ENCODE measurements at places on chromosomes 1 and 21. TPM values are rescaled to one million over a fixed set of nuclear protein-coding genes. Genes with fewer than 3 reads are reported as not detected.

- no peak for DNase-seq
- no peaks in the 10 kb centered on the region for H3K27me3 ChIP-seq
- no peaks in the 10 kb centered on the region for H3K4me1 ChIP-seq
- no peaks in the 10 kb centered on the region for H3K36me3 ChIP-seq
Measured at GRCh38 chr1:55724551-55725325, 509.6 kb upstream of the USP24 start.

Gene AQP10
- total RNA-seq = not detected

DNA sequence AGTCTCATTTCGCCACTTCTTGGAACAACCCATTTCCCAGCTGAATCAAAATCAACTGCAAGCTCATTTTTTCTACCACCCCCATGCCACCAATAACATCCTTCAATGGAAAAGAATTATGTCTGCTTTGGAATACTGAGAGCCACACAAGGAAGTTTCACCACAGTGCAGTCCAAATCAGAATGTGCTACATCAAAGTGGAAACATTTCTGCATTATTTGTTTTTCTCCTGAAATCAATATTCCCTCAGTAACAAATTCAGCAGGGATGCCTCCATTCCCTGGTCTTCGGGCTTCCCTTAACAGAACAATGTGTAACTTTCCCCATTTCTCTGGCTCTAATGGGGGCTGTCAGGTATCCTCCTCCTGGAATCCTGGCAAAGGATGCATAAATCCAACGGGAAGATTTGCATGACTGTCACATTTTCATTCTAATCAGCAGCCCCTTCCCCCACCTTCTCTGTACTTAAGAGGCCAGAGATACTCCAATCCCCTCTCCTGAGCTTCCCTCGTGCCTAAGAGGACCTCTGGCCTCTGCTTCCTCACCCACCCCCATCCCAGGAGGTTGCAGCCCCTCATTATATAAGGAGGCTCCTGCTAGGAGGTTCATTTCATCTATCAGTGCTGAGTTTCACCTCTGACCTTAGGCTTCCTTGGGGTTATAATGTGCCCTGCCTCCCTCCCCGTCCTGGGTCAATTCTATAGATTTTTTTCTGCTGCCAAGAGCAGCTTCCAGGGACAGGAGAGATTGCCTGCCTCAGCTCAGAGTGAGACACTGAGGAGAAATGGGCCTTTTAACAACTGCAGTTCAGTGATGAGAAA is 201.1 kb downstream of the OMA1 start:
- no peak overlapping the region for H3K4me3 ChIP-seq
- H3K27ac ChIP-seq = no peak overlapping the region
- H3K27me3 ChIP-seq = no peaks in the 10 kb centered on the region
- no peaks in the 10 kb centered on the region for H3K4me1 ChIP-seq
- no peak for DNase-seq

DNA sequence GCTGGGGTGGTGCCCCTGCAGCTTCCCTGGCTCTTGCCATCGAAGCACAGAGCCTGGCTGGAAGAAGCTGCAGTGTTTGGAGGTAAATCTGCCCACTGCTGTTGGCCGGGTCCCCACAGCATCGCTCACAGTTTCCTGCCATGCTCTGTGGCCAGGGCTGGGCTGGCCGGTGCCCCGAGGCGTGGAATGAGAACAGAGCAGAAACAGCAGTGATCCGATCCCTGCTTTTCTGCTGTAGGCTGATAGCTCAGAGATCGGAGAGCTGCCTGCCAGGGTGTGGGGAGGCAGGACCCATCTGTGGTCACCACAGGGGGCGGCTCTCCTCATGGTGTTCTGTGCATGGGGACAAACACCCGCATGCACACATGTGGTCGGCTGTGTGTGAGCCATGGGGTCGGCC is 11.5 kb downstream of the SLC45A1 start:
- no peaks in the 10 kb centered on the region for H3K4me1 ChIP-seq
- no peak for DNase-seq
- no peaks in the 10 kb centered on the region for H3K36me3 ChIP-seq
- no peaks in the 10 kb centered on the region for H3K27me3 ChIP-seq
- H3K27ac ChIP-seq = no peak overlapping the region

DNA sequence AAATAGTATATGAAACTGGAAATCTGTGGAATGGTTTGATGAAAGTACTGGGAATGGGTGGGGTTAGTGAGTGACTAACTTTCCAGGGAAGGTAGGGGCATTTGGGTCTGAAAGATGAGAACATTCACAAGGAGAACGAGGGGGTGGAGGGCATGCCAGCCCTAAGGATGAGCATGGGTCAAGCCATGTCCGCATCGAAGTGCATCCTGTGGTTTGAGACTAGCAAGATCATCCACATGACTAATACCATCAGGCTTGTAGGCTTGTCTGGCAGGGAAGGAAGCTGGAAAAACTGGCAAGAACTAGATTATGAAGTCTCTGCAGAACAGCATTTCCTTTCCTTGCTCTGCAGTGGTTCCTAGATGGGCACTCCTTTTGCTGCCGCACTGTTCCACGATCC is 70.4 kb upstream of the UBE2U start:
- no peak for DNase-seq
- H3K36me3 ChIP-seq = no peaks in the 10 kb centered on the region
- H3K27ac ChIP-seq = no peak overlapping the region

GRCh38 chr1:188426561-188426960 is 1597.8 kb downstream of the PLA2G4A start:
- no peak for DNase-seq
- no peak overlapping the region for H3K27ac ChIP-seq
- H3K4me1 ChIP-seq = no peaks in the 10 kb centered on the region
- H3K4me3 ChIP-seq = no peak overlapping the region
- H3K36me3 ChIP-seq = no peaks in the 10 kb centered on the region

DNA sequence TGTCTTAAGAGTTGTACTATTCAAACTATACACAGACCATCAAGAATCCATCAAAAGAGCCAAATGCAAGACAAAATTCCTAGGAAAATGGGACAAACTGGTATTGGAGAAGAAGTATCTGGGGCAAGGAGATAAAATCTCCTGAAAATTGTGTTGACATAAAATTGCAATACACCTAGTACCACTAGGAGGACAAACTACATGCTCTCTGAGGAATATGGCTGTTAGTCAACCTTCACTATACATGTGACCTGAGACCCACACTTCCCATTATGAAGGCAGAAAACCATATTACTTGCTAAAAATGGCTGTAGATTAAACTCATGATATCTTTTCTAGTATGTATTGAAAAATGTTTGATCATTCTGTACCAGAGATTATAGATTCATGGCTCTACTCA is 30.0 kb downstream of the IRF2BP2 start:
- H3K4me1 ChIP-seq = peaks cover 20% of the 10 kb centered on the region
- peaks cover 4% of the 10 kb centered on the region for H3K36me3 ChIP-seq
- DNase-seq = no peak
- H3K27ac ChIP-seq = no peak overlapping the region
- peaks cover 2% of the 10 kb centered on the region for H3K27me3 ChIP-seq

GRCh38 chr1:7420470-7421100 is 350.5 kb upstream of the VAMP3 start:
- no peak for DNase-seq
- no peaks in the 10 kb centered on the region for H3K36me3 ChIP-seq
- H3K4me3 ChIP-seq = no peak overlapping the region
- H3K4me1 ChIP-seq = no peaks in the 10 kb centered on the region

Gene PDE4B
- total RNA-seq = 24.3 TPM

Gene CFAP107
- total RNA-seq = not detected

DNA sequence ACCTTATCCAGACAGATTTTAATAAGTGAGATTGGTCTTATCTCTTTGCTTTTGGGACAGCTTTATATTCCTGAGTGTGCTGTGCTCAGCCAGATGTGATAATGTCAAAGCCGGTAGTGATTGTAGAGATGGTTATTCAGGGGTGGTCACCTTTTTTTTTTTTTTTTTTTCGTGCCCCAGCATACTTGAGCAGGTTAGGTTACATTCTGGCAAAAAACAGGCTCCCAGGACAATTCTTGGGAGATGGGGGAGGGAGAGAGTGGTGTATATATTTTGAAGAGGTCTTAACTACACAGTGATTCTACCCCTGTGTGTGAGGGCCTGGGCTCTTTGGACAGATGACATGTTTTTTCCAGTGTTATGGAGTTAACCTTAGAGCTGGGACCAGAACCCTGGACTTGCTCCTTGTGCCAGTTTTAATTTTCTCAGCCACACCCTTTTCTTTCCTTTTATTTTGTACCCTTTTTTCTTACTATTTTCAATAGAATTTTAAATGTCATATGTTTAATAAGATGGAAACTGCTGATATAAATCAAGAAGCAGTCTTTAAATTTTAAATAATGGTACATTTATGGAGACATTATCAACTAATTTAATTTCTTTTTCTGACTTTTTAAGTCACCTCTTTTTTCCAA is 88.4 kb downstream of the DYRK1A start:
- H3K4me1 ChIP-seq = peaks cover 67% of the 10 kb centered on the region
- DNase-seq = no peak
- no peak overlapping the region for H3K27ac ChIP-seq
- H3K36me3 ChIP-seq = peaks cover 13% of the 10 kb centered on the region
- no peaks in the 10 kb centered on the region for H3K27me3 ChIP-seq

- no peak overlapping the region for H3K4me3 ChIP-seq
- no peaks in the 10 kb centered on the region for H3K27me3 ChIP-seq
- H3K36me3 ChIP-seq = peaks cover 10% of the 10 kb centered on the region
Measured at GRCh38 chr21:31728952-31729351, 3.0 kb downstream of the SCAF4 start.

Gene PTGS2
- 0.71 TPM for total RNA-seq

- peaks cover 1% of the 10 kb centered on the region for H3K27me3 ChIP-seq
- H3K36me3 ChIP-seq = no peaks in the 10 kb centered on the region
- no peak overlapping the region for H3K27ac ChIP-seq
- H3K4me3 ChIP-seq = no peak overlapping the region
- H3K4me1 ChIP-seq = no peaks in the 10 kb centered on the region
Measured at GRCh38 chr1:99236756-99237155, 27.5 kb upstream of the PLPPR4 start.

GRCh38 chr1:18290740-18291412 is 183.3 kb downstream of the IGSF21 start:
- no peak overlapping the region for H3K4me3 ChIP-seq
- no peaks in the 10 kb centered on the region for H3K36me3 ChIP-seq
- no peak overlapping the region for H3K27ac ChIP-seq
- H3K27me3 ChIP-seq = peaks cover 8% of the 10 kb centered on the region
- no peaks in the 10 kb centered on the region for H3K4me1 ChIP-seq
- DNase-seq = no peak

DNA sequence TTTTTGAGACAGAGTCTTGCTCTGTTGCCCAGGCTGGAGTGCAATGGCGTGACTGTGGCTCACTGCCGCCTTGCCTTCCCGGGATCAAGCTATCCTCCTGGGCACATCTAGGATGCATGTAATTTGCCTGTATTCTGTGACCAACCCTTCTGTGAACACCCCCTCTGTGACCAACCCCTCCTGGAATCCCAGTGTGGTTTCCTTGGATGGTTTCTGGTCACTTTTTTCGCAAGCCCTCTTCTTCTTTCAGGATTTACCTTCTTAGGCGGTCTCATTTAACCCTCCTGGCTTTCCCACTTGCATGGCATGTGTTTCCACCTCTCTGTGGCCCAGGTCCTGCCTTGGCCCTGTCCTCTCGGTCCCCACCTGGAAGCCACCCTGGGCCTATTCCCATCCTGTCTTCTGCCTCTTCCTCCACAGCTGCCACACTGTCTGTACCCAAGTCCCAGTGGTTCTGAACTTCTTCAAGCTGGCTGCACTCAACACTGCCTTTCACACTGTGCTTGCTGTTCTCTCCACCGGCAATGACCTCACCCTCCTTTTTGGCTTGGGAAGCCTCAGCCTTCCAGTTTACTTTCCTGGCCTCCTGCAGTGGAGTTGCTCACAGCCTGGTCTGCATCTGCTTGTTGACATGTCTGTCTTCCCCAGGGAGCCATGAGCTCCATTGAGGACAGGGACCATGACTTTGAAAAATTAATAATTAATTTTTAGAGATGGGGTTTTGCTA is 57.0 kb downstream of the DISC1 start:
- H3K27me3 ChIP-seq = no peaks in the 10 kb centered on the region
- DNase-seq = no peak
- H3K27ac ChIP-seq = no peak overlapping the region
- peaks cover 6% of the 10 kb centered on the region for H3K36me3 ChIP-seq
- H3K4me3 ChIP-seq = peak overlapping the region; percentile 11

DNA sequence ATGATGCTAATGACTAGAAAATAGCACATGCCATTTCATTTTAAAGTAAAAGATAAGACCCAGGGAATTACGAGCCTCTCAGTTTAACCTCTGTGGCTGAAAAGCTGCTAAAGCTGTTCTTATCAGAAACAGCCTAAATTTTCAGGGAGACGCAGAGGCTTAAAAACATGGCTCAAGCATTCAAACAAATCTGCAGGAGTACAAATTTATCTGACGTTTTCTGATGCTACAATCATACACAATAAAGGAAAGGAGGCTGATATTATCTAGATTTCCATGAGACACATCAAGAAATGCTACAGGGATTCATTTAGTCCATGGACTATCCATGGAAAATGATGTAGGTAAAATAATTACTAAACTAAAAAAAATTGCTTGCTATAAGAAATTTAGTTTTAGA is 65.3 kb upstream of the SCYL3 start:
- no peak overlapping the region for H3K27ac ChIP-seq
- no peaks in the 10 kb centered on the region for H3K36me3 ChIP-seq
- H3K4me1 ChIP-seq = no peaks in the 10 kb centered on the region
- no peak overlapping the region for H3K4me3 ChIP-seq
- DNase-seq = no peak

DNA sequence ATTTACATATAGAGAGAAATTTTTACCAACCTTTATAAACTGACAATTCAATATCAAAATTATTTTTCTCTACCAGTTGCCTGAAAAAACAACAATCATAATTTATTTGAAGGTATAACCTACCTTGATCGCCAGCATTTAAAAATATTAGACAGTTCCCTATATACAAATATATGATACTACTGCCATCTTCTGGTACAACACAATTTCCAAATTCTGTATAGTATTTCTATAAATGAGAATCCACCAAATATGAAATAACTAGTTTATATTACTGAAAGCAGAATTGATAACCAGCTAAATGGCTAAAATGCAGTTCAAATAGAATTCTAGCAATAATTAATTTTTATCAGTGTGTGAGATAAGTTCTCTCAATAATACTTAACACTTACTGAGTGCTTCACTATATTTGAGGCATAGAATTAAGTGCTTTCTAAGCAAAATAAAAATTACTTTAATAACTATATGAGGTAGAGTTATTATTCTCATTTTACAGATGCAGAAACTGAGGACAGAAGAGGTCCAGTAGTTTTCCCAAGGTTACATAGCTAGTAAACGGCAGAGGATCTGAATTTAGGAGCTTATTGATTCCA is 75.6 kb downstream of the PIGK start:
- H3K27ac ChIP-seq = no peak overlapping the region
- H3K27me3 ChIP-seq = no peaks in the 10 kb centered on the region
- H3K4me3 ChIP-seq = no peak overlapping the region
- no peak for DNase-seq
